Muscle of arm (tissue), 14 donors: ENCODE measurements at places on chromosomes 4 and X. TPM values are rescaled to one million over a fixed set of nuclear protein-coding genes. Genes with fewer than 3 reads are reported as not detected.

DNA sequence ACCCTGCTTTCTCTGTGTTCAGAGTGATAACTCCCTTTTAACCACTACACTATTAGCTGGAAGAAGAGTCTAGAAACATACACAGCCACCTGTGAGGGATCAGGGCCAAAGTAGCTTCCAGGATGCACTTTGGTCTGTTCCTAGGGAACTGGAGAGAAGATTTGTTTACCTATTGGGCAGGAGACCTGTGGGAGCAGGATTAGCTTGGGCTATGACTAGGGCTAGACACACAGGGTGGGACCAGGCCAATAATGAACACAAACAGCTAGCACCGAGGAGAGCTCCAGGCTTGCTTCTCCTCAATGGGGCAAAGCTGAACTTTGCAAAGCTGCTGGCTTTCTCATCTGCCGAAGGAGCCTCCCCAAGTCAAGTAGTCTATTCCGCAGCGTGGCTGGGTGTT, 24.4 kb upstream of the MAP7D3 start:
- no peak for DNase-seq

- DNase-seq, result no peak
Measured at GRCh38 chr4:35347276-35347675, 897.0 kb downstream of the ARAP2 start.

GRCh38 chr4:107380190-107380589, 339.8 kb downstream of the PAPSS1 start:
- no peak for DNase-seq

DNA sequence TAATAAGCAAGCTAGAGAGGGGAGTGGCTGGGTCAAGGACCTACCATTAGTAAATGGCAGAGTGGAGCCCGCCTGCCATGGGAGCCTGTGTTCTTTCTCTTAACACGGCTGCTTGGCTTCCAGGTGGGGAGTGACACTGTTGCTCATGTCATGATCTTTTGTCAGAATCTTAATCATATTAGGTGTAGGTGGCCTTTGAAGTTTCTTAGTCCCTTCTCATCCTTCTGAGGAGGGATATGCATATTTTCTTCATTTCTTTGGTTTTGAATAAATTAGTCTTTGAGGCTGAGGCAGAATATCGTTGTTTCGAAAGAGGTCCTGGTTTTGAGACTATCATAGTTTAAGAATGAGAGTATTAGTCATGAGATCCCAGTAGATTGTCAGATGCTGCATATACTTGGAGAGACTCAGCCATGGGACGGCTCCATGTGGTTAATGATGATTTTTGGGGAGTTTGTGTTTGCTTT, 28.9 kb downstream of the SNX25 start:
- DNase-seq, result no peak

DNA sequence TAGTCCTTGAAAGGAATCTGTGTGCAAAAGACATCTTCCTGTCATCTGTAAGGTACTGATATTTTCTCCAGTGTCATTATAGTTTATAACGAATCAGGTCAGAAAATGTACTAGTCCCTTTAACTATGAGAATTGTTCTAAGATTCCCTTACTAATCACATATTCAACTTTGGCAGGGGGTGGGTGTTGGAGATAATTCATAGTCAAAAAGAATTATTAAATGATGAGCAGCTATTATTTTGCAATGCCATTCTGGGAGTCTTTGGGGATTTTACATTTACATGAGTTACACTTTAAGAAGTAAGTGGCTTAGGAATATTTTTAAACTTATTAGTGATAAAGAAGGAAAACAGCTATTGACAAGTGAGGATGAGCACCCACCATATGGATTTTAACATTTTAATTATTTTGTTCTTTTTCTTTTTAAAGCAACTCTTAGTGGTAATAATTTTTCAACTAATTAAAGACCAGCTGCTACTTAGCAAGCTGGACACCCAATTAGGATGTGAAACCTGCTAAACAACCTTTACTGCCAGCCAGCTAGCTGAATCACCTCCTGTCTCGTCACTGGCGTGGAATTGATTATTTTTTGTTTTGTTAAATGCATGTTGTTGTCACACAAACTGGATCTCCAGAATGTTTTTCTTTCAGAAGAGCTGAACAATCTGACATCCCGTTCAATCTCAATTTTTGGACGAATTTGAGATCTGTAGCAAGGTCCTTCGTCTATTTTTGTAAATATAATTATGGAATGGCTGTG, 219.2 kb downstream of the ARAP2 start:
- DNase-seq, result no peak

DNA sequence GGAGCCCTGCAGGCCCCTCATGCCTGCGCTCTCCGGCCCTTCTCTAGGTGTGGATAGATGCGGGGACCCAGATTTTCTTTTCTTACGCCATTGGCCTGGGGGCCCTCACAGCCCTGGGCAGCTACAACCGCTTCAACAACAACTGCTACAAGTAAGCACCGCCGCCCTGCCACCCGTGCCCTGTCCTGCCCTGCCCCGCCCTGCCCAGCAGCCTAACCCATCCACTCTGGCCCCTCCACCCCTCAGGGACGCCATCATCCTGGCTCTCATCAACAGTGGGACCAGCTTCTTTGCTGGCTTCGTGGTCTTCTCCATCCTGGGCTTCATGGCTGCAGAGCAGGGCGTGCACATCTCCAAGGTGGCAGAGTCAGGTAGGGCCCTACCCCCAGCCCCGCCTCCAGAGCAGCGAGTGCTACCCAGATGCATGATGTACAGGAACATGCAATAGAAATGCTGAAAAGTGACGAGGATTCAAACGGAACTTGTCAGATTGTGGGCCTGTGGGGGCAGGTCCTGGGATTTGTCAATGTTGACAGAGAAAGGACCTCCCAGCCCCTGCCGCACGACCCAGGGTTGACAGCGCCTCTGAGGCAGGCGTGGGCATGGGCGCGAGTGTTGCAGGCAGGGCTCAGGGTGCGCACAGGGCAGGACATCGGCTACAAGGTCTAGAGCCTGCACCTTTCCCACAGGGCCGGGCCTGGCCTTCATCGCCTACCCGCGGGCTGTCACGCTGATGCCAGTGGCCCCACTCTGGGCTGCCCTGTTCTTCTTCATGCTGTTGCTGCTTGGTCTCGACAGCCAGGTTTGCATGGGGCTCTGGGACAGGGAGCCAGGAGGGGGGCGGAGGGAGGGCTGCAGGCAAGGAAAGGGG, 5.7 kb downstream of the SLC6A8 start:
- no peak for DNase-seq

DNA sequence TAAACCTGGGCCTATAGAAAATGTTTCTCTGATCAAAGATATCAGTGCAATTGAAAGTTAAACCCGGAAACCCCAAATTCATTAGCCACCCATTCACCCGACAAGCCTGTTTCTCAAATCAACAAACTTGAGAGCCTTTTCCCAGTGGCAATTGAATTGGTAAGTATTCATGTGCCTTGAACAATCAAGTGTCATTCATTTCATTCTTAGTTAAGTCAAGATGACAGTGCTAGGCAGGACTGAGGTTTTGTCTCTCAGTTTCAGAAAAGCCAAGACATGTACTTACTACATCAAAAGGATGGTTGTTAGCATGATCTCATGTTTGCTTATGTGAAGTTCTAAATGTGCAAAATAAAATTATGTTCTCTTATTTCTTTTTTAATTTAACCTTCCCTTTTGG, 32.3 kb downstream of the CC2D2A start:
- no peak for DNase-seq

DNA sequence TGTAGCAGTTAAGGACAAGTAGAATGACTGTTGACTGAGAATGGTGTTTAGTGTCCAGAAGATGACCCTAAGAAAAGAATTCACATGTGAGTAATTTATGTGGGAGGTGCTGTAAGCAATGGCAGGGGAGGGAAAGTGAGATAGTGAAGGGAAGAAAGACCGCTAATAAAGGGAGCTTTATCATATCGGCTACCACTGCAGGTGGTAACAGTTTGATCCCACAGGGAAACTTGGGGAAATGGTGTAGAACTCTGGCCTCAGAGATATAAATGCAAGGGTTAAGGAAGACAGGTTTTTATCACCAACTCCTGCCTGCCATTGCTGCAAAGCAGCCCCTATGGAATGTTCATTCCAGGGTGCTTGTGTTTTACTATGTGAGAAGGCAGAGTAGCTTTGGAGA, 489.6 kb downstream of the STPG2 start:
- no peak for DNase-seq

DNA sequence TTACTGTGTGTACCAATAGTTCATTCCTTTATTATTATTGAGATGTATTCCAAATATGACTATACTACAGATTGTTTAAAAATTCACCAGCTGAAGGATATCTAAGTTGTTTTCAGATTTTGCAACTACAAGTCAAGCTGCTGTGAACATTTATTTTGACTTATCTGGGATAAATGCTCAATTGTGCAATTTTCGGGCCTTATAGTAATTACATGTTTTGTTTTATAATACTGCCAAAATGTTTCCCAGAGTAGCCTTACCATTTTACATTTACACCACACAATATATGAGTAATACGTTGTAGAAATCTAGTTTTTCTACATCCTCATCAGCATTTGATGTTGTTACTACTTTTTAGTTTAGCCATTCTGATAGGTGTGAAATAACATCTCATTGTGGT, 179.6 kb downstream of the ANTXR2 start:
- no peak for DNase-seq

DNA sequence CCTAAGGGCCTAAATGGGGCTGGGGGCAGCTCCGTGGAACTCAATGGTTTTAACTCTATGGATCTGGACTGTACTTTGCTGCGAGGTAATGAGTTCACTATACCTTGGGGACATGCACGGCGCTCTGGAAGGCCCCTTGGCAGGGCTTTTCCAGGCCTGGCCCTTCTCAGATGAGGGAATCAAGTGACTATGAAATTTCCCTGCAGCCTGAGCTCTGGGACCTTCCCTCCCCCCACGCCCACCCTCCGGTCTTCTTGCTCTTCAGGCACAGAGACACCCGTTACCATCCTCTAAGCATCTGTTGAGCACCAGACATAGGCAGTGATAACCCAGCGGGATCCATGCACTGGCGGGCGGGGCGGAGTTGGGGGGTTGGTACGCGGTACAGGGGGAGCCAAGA, 109.2 kb downstream of the PSAPL1 start:
- DNase-seq, result no peak

- no peak for DNase-seq
Measured at GRCh38 chr4:142378179-142378578, 467.9 kb downstream of the INPP4B start.

GRCh38 chr4:151276787-151277562, at the start of gene PRSS48:
PRSS48 (plus strand) TSS chr4:151277161; CDS start chr4:151277173, 12 bp downstream.
- DNase-seq, result no peak

GRCh38 chrX:148872161-148872535, 371.7 kb downstream of the AFF2 start:
- DNase-seq, result no peak

GRCh38 chr4:99755223-99755944, 61.2 kb upstream of the DAPP1 start:
- no peak for DNase-seq

DNA sequence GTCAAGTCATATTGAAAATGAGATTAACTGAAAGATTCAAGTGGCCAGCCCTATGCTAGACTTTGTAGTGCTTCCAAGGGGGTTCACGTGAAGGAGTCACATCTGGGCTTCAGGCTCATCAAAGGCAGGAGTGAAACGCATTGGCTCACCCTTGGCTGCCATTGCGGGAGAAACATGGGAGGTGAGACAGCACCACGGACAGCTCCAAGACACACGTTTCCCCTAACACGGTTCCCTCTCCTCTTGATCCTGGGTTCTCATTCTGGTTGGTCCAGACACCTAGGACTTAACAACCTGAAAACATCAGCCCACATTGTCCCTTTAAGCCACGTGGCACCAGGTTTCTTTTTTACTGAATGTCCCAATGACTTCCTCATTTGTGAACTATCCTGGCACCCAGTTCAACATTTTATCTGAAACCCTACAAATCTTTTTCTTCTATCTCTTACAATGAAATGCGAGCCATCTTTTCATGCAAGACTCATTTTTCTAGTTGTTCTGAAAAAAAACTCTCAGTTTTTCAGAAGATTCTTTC, 279.0 kb upstream of the VCX3A start:
- no peak for DNase-seq

DNA sequence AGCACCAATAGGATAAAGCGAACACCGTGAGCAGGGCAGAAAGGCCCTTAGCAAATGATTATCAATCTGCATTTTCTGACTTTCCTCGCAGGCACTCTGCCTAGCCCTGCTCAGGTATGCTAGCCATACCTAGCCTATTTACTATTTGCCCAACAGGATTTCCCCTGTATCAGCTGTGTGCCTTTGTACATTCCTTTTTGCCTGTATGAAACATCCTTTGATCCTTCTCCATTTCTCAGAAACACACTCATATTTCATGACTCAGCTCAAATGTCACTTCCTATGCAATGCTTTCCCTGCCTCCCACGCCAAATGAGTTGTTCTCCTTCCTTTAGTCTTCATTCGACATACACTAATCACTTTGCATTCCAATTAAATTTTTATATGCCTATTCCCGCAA, 37.2 kb downstream of the PCDH7 start:
- DNase-seq, result no peak

The DIPK2B gene
- 16.9 TPM for polyA plus RNA-seq

The ENPEP gene
- 33.9 TPM for polyA plus RNA-seq

The HELT gene
- polyA plus RNA-seq, result not detected

The ZNF275 gene
- polyA plus RNA-seq, result 8.5 TPM

The ODAPH gene
- not detected for polyA plus RNA-seq

The STX18 gene
- 26.9 TPM for polyA plus RNA-seq

The PPP4R3C gene
- not detected for polyA plus RNA-seq

The FAM47A gene
- not detected for polyA plus RNA-seq

The SPP1 gene
- 239 TPM for polyA plus RNA-seq

The TRMT44 gene
- polyA plus RNA-seq, result 12.7 TPM

The SNCA gene
- polyA plus RNA-seq, result 74.6 TPM

The CSAG3 gene
- not detected for polyA plus RNA-seq

The ZNF630 gene
- polyA plus RNA-seq, result 2.5 TPM
